ENCODE measurements at places on chromosomes 11 and 22. TPM values are rescaled to one million over a fixed set of nuclear protein-coding genes. Genes with fewer than 3 reads are reported as not detected.

ADAMTS15 gene
- total RNA-seq, result 0.20 TPM

C2CD3 gene
- 182 TPM for total RNA-seq

GRCh38 chr11:26891501-26891900 is 102.4 kb upstream of the FIBIN start:
- no peak overlapping the region for H3K27ac ChIP-seq
- H3K36me3 ChIP-seq, result no peaks in the 10 kb centered on the region
- no peak overlapping the region for H3K4me3 ChIP-seq

GRCh38 chr11:33214767-33215166 is 42.4 kb upstream of the HIPK3 start:
- H3K4me1 ChIP-seq, result no peaks in the 10 kb centered on the region
- DNase-seq, result no peak
- H3K27ac ChIP-seq, result no peak overlapping the region
- no peak overlapping the region for H3K4me3 ChIP-seq
- no peaks in the 10 kb centered on the region for H3K27me3 ChIP-seq

- no peak for DNase-seq
- H3K4me3 ChIP-seq, result no peak overlapping the region
- no peaks in the 10 kb centered on the region for H3K36me3 ChIP-seq
- no peaks in the 10 kb centered on the region for H3K27me3 ChIP-seq
Measured at GRCh38 chr11:58776891-58777710, 45.4 kb upstream of the GLYAT start.

DNA sequence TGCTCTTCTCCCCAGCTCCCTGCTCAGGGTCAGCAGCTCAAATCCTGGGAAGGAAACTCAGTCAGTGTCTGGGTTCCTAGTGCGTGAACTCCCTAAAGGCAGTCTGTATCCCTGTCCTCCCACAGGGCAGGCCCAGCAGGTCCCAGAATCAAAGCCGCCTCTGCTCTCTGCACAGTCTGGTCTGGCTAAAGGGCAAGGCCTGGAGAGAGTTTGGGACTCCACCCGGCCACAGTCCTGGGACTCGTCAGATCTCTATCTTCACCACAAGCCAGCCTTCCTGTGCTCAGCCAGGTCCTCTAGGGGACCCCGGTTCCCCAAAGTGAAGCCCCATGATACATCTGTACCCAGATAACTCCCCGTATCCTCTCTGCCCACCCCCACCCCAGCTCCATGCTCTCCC is 56.2 kb upstream of the CSNK2A3 start:
- no peak for DNase-seq
- H3K4me3 ChIP-seq, result peak overlapping the region; percentile 28
- H3K36me3 ChIP-seq, result peaks cover 6% of the 10 kb centered on the region

GRCh38 chr11:130313383-130314183 is 1.1 kb downstream of the ZBTB44 start:
- no peak for DNase-seq
- peaks cover 4% of the 10 kb centered on the region for H3K27me3 ChIP-seq
- H3K27ac ChIP-seq, result peak overlapping the region; percentile 80

DNA sequence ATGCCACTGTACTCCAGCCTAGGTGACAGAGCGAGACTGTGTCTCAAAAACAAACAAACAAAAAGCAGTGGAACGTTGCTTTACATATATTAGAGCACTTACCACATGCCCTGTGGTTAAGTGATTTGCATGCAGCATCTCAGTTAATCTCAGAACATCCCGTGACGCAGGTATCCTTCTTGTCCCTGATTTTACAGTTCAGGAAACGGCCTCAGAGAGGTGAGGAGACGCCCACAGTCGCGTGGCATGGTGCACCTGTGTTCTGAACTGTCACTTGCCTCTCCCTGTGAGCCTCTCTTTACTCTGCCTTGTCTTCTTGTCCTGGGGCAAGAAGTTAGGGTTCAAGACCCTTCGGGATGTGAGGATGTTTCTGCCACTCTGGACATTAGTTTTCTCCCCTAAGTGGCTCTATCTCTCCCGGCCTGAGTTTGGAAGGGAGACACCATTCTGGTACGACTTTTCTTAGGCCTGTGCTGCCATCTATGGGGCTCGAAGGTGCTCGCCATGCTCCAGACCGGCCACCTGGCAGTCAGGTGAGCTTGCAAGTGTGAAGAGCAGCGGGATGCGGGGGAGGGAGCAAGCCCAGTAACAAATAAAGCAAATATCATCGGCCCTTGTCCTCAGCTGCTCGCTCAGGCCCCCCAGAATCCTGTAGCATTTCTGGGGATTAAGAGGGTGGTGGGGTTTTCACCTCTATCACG is 25.6 kb downstream of the YWHAH start:
- H3K4me3 ChIP-seq, result peak overlapping the region; percentile 93
- H3K36me3 ChIP-seq, result no peaks in the 10 kb centered on the region
- no peaks in the 10 kb centered on the region for H3K4me1 ChIP-seq
- peaks cover 3% of the 10 kb centered on the region for H3K27me3 ChIP-seq

DNA sequence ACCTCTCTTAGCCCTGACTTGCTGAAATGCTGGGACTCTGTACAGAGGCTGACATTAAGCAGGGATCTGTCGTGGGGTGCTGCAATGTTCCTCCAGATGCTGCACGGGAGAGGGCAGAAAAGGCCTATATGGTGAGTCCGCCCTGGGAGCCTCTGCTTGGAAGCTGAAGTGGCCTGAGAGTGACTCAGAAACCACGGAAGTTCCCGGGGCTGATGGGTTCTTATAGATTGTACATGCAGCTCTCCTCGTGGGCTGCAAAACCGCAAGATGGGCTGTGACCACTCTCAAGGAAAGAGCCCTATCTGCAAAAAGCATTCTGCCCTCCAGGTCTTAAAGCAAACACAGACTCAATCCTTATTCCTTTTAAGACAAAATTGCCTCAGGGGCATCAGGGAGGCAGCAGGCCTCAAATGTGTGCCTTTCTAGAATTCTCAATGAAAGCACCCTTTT is 5.8 kb upstream of the SLC43A3 start:
- H3K27me3 ChIP-seq, result peaks cover 6% of the 10 kb centered on the region
- DNase-seq, result no peak
- H3K4me1 ChIP-seq, result peaks cover 22% of the 10 kb centered on the region

All from glutamatergic neuron (in vitro differentiated cells).